Fibroblast of lung (primary cell): ENCODE measurements at places on chromosomes 5 and 9. TPM values are rescaled to one million over a fixed set of nuclear protein-coding genes. Genes with fewer than 3 reads are reported as not detected.
A peak's percentile ranks its signal among the peaks of the same experiment; 100 is the strongest.

Gene LCN15
- total RNA-seq: not detected in 2 replicates

- no peak for DNase-seq
Observed at GRCh38 chr5:58235299-58235698, 224.6 kb downstream of the PLK2 start.

- DNase-seq: peak; percentile 39
Observed at GRCh38 chr9:31089549-31090221, 1294.8 kb upstream of the ACO1 start.

DNA sequence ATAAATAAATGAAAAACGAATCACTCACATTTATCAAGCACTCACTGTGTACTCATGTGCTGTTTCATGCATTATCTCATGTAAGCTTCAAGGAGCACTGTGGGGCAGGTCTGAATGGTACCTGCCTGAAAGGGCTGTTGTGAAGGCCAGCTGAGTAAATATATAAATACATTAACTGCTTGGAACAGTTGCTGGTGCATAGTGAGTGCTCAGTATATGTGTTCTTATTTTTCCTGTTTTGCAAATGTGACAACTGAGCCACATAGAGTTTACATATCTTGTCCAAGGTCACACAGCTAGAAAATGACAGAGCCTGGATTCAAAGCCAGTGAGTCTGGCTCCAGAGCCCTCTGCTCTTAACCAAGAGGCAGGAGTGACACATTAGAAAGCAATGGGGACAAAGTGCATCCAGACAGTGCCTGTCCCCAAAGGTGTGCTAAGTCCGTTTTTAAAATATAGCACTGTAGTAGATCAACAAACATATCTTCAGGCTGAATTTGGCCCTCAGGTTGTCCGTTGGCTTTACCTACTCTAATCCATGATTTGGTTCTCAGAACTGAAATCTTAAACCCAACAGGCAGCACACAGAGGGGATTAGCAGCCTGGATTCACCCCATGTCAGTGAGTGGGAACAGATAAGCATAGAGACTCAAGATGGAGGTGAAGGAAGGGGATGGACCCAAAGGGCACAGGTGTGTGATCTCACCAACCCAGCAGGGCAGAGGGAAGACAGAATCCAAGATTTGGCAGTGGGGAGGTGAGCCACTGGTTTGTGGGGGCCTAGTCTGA is 70.8 kb downstream of the WWC1 start:
- no peak for DNase-seq

DNA sequence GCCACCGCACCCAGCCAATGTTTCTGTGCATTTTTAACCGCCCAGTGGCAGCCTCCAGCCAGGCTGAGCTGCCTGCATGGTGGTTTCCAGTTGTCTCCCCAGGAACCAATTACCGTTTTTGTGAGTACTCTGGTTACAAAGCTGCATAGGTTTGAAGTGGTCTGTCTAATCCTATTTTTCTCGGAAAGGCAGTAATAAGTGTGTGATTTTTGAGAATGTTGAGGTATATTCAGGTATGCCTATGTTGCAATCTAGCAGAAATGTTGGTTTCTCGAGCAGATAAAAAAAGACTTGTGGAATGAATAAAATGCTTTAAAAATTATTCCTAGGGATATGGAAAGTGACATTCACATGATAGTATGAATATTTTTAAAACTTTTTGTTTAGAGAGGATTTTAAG is 41.5 kb upstream of the ANKH start:
- DNase-seq: no peak

DNA sequence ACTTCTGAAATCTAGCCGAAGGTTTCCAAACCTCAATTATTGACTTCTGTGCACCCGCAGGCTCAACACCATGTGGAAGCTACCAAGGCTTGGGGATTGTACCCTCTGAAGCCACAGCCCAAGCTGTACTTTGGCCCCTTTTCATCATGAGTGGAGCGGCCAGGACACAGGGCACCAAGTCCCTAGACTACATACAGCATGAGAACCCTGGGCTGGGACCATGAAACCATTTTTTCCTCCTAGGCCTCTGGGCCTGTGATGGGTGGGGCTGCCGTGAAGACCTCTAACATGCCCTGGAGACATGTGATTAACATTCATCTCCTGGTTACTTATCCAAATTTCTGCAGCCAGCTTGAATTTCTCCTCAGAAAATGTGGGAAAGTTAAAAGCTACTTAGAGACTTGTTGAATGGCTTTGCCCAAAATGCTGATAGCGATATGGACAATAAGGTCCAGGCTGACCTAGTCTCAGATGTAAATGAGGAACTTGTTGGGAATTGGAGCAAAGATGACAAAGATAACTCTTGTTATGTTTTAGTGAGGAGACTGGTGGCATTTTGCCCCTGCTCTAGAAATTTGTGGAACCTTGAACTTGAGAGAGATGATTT is 34.1 kb upstream of the CPLANE1 start:
- DNase-seq: no peak
